ENCODE measurements at places on chromosomes 16 and 17.

DNA sequence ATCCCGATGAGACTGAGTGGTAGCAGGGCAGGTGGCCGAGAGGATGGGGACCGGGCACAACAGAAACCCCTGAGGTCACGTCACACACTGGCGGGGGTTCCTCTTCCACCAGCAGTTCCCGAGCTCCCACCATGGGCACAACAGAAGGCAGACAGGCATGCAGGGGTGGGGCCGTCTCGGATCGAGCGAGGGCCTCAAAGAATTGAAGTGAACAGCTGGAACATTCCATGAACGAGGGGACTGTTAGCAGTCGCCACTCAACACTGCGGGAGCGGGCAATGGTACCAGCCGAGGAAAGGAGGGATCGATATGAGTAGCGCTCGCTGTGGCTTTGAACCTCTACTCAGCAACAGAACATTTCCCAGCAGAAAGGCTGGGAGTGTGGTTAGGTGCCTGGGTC, 5.3 kb downstream of the CEP131 start:
- no peak for DNase-seq

DNA sequence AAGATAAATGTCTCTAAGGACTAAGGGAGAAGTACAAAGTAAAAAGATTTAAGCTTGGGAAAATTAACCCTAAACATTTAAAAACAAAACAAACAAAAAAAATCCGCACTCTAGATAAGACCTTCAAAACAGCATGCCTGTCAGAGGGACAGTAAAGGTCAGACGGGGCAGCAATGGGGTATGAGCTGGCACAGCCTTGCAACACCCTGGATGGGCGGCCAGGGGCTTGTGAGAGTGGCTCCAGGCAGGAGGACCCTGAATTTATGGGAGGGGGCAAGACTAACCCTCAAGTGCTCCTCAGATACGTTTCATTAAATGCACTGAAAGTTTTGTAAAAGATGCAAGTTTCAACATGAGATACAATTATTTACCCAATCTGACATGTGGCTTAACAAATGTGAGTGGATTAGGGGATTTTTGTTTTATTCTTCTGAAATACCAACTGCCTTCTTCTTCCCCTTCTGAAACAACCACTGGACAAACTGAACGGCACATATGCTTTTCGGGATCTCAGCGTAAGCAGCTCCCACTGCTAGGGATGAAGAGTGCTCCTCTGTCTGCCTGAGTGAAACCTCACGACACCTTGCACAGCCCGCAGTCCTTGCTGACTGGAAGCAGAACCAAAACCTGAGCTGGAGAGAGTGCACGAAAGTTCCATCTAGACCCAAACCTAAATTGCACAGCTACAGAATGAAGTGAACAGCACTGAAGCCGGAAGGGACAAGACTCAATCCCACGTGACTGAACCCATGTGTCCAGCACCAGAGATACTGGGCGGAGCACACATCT, 128.4 kb downstream of the ANKRD11 start:
- DNase-seq, result no peak

GRCh38 chr17:6455321-6455705, 11.1 kb downstream of the PIMREG start:
- DNase-seq, result peak; percentile 38

DNA sequence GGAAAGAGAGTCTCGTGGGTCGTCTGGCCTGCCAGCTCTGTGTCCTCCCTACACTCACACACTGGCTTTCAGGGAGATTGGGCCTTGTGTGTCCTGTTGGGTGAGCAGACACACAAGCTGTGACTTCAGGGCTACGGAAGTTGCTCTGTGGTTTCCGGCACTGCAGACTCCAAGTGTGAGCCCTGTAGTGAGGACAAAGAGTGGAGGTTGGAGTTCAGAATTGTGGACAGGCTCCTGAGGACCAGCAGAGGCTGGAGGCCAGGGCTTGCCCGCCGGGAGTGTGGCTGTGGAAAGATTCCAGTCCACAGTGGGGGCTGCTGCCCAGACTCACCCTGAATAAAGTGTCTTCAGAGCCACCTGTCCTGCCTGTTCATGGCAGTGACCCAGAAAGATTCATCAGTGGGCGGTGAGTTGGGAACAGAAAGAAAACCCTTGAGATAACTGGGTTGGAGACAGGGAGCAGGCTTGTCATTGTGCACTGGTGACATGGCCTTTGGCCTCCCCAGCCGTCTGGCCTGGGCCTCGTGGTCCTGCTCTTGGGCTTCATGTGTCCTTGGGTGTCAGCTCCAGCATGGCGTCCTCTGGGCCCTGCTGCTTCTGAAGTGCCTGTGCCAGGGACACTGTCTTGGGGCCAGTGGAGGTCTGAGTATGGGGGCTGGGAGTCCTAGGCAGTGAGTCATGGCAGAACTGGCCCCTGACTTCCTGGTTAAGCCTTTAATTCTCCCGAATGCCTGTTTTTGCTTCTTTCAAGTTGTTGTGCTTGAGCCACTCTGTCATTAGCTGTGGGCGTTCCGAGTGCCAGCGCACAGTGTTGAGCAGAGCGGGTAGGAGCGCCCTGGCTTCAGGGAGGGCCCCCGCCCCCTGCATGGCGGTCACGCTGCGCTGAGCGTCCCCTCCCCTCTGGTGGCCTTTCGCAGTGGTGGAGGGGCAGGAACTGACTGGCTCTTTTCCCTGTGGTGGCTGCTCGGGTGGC, 19.9 kb upstream of the ZNF750 start:
- DNase-seq, result no peak

GRCh38 chr17:74272731-74273201, 1.3 kb upstream of the DNAI2 start:
- no peak for DNase-seq

DNA sequence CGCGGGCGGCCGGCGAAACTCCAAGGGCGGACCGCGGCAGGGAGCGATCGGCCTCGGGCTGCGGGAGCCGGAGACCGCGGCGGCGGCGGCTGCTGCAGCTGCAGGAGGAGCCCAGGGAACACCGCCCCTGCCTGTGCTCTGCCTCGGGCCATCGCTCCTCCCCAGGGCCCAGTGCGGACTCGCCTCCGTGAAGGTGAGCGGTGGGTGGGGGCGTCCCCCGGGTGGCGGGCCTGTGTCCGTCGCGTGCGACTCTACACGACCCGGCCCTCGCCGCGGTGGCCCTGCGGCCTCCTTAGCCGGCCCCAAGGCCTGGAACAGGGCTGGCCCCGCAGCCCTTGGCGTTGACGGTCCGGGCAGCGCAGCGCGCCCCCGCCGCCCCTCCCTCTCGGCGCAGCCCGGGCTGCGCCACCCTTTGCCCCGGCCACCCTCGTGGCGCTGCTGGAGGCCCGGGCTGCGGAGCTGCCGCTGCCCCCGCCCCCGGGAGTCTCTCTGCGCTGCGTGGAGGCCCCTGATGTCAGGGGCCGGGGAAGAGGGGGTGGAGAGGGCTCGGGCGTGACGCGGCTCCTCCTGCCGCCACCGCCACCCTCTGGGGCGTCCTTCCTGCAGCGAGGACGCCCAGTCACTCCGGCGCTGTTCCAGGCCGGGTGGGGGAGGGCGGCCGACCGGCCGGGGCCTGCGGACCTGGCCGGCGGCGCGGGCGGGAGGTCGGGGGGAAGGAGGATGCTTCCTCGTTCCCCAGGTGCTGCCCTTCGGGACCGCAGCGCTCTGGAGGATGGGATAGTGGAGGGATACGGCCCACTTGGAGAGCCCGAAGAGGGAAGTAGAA, 485 bp downstream of the DYNLL2 start:
- peak; percentile 82 for DNase-seq

DNA sequence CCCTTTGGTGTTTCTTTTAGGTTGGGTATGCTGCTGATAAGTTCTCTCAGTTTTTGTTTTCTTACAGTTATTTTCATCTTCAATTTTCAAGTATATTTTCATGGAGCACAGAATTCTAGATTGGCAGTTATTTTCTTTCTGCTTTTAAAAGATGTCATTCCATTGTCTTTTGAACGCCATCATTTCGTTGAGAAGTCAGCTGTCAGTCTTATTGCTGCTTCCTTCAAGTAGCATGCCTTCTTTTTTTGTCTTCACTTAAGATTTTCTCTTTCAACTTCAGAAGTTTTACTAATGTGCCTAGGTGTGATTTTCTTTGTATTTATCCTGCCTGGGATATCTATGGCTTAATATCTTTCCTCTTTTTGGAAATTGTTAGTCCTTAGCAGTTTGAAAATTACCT, 262.2 kb upstream of the PMFBP1 start:
- DNase-seq, result peak; percentile 9

DNA sequence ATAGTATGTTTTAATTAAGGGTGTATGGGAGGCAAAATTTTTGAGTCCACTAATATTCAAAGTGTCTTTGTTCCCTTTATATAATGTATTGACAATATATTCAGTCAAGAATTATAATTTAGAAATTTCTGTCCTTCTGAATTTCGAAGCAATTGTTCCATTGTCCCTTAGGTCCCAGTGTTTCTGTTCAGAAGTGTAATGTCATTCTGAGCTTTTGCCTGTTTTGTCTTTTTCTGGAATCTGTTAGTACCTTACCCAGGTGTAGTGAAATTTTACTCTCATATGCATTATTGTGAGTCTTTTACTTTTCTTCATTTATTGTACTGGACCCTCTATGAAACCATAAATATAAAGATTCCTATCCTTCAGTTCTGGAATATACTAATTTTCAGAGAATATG, 505.7 kb upstream of the KIF2B start:
- DNase-seq, result no peak

DNA sequence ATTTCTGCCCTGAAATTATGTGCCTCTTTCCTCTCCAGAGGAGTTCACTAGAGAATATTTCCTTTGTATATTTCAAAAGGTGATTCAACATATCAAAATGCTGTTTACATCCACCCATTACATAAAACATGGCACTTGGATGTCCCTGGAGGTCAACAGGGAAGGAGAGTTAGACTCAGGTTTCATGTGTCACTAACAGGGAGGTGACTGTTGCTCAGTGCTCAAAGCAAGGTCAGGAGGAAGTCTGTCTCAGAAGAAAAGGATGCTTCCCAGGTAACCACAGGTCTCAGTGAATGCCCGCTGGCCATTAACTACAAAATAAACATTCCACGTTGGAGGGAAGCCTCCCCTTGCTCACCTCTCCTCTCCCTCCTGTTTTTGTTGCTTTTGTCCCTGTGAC, 198.6 kb downstream of the AXIN2 start:
- no peak for DNase-seq

DNA sequence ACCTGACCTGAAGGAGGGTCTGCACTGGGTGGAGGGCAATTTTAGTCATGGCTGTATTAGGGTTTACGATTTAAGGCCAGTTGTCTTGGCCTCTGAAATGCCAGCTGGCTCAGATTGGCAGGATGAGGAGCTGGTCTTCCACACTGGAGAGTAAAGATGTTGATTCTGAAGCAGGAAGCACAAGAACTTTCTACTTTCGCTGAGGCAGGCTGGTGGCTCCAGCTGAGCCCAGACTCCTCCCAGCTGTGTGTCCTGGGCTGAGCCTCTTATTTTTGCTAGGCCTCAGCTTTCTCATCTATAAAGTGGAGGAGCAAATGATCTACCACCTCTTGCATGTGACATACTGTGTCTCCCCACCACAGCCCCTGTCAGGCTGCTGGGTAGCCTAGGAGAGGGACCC, 74.4 kb downstream of the MRM1 start:
- no peak for DNase-seq

- DNase-seq, result no peak
Measured at GRCh38 chr16:30570636-30571444, 674 bp downstream of the ZNF688 start.

DNA sequence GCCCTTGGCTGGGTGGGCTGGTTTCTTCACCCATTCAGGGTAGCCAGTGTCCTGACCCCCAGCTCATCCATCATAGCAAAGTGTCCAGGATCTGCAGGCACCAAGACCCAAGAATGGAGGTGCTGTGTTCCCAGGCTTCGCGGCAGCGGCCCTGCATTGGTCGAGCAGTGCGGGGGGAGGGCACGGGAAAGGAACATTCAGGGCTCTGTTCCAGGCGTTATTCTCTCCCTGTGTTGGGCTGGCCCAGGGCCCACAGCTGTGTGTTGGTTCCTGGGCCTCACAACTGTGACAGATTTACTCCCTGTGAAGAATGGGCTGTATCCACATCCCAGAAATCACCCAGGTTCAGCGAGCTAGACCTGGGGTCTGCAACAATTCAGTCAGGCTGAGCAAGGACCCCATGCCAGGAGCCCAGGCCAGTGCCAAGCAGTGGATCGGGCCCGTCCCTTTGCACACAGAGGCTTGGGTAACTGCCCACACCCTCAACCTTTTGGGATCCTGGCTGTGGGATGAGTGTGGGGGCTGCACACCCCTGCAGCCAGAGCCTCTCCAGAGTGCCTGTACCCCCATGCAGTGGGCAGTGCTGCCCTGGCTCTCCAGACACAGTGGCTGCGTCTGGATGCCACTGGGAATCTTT, 10.0 kb downstream of the GPT2 start:
- DNase-seq, result no peak

DNA sequence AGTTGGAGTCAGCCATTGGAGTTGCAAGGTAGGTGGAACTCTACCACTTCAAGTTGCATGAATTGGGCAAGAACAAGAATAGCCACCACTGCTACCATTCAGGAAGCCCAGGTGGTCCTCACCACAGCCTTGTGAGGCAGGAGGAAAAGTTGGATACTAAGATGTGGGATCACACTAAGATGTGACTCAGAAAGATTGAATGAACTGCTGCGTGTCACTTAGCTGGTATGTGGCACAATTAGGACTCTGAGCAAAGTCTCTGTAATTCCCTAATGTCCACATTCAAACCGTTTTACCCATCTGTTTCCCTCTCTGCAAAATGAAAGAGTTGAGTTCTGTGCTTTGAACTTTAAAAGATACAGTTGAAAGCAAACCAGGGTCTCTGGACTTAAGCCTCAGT, 44.7 kb upstream of the HS3ST3A1 start:
- no peak for DNase-seq

- DNase-seq, result peak; percentile 31
Measured at GRCh38 chr17:49995055-49995738, at the start of gene DLX3. Gene DLX3 (minus strand): TSS chr17:49995224. CDS start chr17:49994998, 226 bp downstream.

DNA sequence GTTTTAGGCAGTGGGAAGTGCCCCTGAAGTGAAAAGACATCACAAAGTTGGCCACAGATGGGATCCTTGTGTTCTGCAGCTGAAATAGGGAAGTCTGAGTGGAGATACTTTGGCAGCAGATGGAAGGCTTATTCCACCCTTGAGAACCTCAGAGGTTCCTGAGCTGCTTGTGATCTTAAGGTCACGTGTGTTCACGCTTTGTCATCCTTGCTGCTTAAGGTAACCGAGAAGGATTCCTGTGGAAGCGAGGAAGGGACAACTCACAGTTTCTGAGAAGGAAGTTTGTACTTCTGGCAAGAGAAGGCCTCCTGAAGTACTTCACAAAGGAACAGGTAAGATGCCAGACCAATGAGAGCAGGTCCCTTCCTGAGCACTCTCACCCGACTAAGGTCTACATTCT, 12.2 kb downstream of the ADAP2 start:
- DNase-seq, result no peak

GRCh38 chr17:7463372-7463846, 16.0 kb downstream of the ZBTB4 start:
- DNase-seq, result no peak

- DNase-seq, result no peak
Measured at GRCh38 chr16:65312071-65312470, 190.2 kb upstream of the CDH11 start.

Data from CD8-positive, alpha-beta T cell (primary cell).